GM19239 (cell line): ENCODE measurements at places on chromosomes 5 and 9.

- DNase-seq = no peak
Observed at GRCh38 chr9:114525513-114525912, 20.2 kb upstream of the WHRN start.

DNA sequence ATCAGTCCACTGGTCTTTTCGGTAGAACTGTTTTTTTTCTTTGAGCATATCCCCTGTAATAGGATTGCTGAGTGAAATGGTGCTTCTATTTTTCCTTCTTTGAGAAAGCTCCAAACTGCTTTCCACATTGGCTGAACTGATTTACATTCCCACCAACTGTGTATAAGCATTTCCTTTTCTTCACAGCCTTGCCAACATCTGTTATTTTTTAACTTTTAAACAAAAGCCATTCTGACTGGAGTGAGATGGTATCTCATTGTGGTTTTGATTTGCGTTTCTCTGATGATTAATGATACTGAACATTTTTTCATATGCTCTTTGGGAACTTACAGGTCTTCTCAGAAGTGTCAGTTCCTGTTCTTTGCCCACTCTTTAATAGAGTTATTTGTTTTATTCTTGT, 764.7 kb downstream of the MTRR start:
- DNase-seq = no peak

- DNase-seq = no peak
Observed at GRCh38 chr5:162128117-162128516, 60.5 kb downstream of the GABRG2 start.

- no peak for DNase-seq
Observed at GRCh38 chr5:145887976-145888574, 15.3 kb upstream of the GRXCR2 start.

GRCh38 chr9:28688172-28688571, 1114.9 kb upstream of the C9orf72 start:
- DNase-seq = no peak

DNA sequence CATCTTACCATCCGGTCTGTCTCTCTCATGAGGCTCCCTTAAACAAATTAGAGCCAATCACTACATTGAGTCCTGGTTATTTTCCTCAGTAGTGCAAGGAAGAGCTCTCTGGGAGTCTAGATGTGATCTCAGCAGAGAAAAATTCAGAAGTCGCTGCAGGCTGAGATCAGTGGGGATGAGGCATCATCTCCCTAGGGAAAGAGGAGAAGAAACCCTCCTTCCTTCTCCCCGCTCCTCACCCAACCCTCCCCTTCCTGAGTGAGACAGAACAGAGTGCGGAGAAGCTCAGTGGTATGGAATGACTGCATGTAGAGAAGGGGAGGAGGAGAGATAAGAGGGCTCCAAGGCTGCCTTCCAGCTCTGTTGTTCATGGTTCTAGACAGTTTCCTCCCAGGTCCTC, 80.5 kb downstream of the PAPPA start:
- no peak for DNase-seq

DNA sequence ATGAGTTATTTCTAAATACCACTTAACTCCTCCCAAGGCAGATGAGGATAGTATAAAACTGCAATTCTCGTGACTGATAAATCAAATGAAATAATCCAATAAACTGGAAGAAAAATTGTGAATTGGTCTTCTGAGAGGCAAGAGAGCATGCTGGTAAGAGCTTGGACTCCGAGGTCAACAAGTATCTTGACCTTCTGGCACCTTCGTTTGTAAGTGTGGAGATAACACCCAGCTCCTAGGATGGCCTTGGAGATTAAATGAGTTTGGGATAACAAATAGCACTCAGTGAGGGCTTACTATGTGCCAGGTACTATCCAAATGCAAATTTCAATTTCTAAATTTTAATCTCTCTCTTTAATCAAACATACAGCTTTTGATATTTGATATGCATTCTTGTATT, 866.3 kb upstream of the WWC1 start:
- DNase-seq = no peak

GRCh38 chr9:111715471-111715870, 54.1 kb downstream of the GNG10 start:
- no peak for DNase-seq

- DNase-seq = peak; percentile 24
Observed at GRCh38 chr5:148443998-148444397, 60.2 kb downstream of the FBXO38 start.
